Cardiac septum (tissue), 1 donor: ENCODE measurements at places on chromosomes 7 and 10.

GRCh38 chr7:91683823-91684222, 196.7 kb downstream of the MTERF1 start:
- no peak for DNase-seq

DNA sequence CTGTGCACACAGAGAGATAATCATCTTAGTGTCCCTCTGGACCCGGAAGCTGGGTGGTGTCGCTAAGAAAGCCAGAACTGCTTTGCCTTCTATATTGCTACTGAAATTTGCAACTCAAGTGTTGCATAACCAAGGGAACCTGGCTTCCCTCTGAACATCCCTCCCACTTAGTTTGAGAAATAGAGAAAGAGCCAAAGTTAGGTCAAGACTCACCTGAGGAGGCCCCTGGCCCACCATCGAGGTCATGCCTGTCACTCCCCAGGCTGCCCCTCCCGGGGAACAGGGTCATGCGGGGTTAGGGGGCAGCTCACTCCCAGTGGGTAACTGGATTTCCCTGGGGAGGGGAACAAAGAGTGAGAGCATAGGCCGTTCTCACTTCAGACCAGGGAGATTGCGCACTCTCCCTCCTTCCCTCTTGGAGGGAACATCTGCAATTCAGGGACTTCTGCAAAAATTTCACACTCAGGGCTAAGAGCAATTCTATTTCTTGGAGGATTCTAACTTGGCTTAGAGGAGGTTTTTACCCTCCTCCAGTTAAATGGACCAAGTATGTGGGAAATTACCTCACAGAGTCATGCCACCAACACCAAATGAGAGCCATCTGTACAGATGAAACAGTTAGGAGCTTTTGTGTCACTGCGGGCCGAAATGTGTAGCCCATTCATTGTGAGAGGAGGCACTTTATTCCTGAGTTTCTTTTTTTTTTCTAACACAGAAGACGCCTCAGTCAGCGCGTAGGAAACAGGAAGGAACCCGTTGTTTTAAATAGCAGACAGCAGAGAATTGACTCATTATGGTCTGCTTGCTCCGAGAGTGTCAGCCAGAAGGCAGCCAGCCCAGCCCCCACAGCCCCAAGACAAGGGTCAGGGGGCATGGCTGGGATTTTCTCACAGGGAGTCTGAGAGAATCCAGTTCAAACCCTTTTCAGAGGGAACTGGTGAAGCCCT, 221.3 kb downstream of the ARHGAP12 start:
- peak; percentile 88 for DNase-seq

GRCh38 chr7:98555403-98555802, 61.7 kb upstream of the NPTX2 start:
- DNase-seq, result no peak

GRCh38 chr10:17652585-17652984, 8.6 kb downstream of the STAM start:
- DNase-seq, result no peak

- no peak for DNase-seq
These were observed 25.0 kb upstream of the LOXL4 start for GRCh38 chr10:98292971-98293370.

GRCh38 chr7:98745722-98746318, 124.0 kb downstream of the TMEM130 start:
- DNase-seq, result no peak
